ENCODE measurements at places on chromosomes 12 and 14. TPM values are rescaled to one million over a fixed set of nuclear protein-coding genes. Genes with fewer than 3 reads are reported as not detected.

Gene TSHR
- total RNA-seq = not detected

Gene KRT83
- not detected for total RNA-seq

Gene OTOGL
- 0.19 TPM for total RNA-seq

Gene AQP2
- not detected for total RNA-seq

Gene INSM2
- not detected for total RNA-seq

Gene AVPR1A
- 1.5 TPM for total RNA-seq

Gene CLEC4D
- total RNA-seq = not detected

Gene KCNMB4
- 1.2 TPM for total RNA-seq

Gene C12orf50
- 0.11 TPM for total RNA-seq

Gene RNASE2
- 2.5 TPM for total RNA-seq

DNA sequence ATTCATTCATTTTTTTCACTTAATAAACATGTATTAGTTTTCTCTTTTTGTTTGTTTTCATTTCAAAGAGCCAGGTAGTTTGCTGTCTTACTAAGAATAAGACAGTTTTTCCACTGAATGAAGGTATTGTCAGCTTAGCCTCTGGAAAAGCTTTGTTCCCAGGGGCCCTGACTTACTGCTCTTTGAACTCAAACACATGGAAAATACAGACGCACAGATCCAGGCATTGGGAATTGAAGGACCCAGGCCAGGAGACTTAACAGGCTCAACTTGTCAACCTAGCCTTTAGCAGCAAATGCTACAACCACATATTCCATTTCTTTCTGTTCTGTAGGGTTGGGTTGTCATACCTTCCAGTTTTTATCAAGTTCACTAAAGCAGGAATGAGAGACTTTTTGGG is 38.5 kb upstream of the SLCO1C1 start:
- DNase-seq = no peak

DNA sequence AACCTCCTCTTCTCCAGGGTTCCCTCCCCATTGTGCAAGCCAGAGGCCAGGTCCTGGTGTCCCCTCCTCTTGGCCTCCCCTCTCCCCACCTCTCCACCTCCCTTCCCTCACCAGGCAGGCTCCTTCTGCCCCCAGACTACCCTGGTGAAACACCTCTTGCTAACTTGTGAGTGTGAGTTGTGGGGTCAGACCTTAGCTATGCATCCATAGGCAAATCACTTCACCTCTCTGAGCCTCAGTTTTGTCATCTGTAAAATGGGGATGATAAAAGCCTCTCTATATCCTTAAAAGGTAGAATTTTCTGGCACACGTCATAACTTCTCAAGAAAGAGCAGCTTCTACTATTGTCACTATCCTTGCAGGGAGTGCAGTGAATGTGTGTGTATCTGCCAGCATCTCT is 7.9 kb upstream of the DIO3 start:
- DNase-seq = no peak

DNA sequence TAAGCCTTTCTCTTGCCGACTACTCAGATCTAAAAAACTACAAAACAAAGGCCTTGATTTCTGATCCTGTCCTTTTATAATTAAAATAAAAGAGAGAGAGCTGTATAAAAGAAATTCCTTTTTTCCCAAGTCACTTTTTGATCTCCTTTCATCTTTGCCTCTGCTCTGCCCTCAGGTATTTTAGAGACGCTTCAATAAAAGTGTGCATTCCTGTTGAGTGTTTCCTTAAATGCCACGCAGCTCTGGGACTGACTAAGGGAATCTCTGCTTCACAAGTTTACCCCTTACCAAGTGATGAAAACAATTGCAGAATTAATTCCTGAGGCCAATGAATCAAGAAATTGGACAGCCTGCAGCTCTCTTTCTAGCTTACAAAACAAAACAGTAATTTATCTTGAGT is 1109.8 kb downstream of the TMTC2 start:
- DNase-seq = no peak

GRCh38 chr12:76183459-76184186 is 99.1 kb upstream of the NAP1L1 start:
- DNase-seq = no peak

DNA sequence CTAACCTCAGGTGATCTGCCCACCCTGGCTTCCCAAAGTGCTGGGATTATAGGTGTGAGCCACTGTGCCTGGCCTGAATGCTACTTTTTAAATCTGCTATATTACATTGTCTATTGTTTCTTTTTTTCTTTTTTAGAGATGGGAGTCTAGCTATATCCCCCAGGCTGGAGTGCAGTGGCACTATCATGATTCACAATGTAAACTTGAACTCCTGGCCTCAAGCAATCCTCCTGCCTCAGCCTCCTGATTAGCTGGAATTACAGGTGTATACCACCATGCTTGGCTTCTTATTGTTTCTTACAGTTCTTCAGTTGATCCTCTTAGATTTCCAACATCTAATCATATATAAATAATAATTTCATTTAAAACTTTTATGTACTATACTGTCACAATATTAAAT is 15.3 kb upstream of the WDR20 start:
- DNase-seq = no peak

- peak; percentile 53 for DNase-seq
Measured at GRCh38 chr14:76958980-76959710, 69.4 kb downstream of the IRF2BPL start.

GRCh38 chr12:54444206-54444605 is 25.1 kb upstream of the ITGA5 start:
- no peak for DNase-seq

GRCh38 chr14:97414718-97415098 is 617.5 kb downstream of the VRK1 start:
- DNase-seq = no peak

- no peak for DNase-seq
Measured at GRCh38 chr12:40330180-40330579, 105.4 kb downstream of the LRRK2 start.

DNA sequence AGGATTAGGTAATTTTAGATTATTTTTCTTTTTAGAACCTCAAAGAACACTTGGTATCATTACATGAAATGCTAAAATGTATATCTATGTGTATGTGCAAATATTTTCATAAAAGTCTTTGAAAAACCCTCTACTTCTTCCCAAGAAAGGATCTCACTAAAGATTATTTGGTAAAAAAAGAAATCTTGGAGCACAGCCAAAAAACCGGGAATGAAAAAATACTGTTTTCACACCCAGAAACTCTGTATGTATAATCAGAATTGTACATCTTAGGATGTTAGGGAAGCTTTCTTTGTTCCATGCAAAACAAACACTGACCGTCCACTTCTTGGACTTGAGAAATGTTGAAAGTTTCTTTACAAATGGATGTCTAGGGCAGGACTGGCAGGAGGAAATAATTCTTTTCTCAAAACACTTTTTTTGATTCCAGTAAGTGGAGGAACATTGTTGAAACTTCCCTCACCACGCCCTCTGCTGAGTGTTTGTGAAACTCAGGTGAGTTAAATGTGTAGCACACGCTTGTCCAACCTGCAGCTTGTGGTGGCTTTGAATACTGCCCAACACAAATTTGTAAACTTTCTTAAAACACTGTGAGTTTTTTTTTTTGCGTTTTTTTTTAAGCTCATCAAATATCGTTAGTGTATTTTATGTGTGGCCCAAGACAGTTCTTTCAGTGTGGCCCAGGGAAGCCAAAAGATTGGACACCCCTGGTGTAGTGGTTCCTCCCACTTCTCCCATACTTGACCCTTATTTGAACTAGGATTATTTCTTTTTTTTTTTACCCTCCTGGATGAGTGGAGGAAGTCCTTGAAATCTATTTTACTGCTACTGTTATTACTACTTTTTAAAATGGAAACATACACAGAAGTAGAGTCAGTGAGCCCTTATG is 26.6 kb downstream of the FBXO34 start:
- no peak for DNase-seq

GRCh38 chr12:49357103-49357678 is 10.1 kb upstream of the SPATS2 start:
- DNase-seq = no peak

DNA sequence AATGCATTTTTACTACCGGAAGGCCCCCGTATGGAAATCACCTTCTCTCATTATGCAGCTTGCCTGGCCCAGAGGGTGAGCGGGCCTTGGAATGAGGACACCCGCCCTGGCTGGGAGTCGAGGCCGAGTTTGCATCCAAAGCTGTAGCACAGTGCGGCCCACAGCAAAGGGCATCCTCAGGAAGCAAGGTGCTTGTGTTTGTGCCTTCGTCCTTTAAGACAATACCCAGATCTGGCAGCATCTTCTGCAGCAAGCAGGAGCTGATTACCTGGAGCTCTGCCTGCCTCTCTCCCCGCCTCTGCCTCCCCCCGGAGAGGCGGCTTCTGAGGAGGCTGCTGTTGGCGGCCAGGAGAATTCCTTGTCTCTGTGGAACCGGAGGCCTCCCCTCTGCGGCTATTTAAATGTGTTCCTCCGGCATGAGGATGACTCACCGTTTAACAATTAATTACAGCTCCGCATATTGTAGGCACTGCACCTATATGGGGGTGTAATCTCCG is 145.3 kb downstream of the CACNA1C start:
- DNase-seq = no peak

GRCh38 chr12:96466939-96467751 is 22.2 kb upstream of the CFAP54 start:
- no peak for DNase-seq

DNA sequence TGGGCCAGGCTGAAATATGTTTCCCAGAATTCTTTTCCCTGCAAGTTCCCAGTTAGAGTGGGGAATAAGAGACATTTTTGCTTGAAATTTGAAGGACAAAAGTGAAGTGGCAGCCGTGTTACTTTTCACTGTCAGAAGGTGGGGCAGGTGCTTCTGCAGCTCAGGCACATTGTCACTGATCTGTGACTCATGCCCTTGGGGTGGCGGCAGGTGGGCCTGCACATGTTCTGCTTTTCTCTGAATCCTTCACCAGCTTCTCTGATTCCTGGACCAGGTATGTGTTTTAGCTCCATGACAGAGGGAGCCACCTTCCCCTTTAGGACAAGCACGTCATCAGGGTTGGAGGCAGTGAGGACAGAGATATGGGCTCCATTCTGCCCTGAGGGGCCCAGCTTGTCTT is 11.7 kb upstream of the KCNA5 start:
- DNase-seq = no peak

- no peak for DNase-seq
Measured at GRCh38 chr14:55306938-55307589, 35.8 kb downstream of the FBXO34 start.

GRCh38 chr14:73833034-73833433 is 18.6 kb upstream of the PTGR2 start:
- no peak for DNase-seq

DNA sequence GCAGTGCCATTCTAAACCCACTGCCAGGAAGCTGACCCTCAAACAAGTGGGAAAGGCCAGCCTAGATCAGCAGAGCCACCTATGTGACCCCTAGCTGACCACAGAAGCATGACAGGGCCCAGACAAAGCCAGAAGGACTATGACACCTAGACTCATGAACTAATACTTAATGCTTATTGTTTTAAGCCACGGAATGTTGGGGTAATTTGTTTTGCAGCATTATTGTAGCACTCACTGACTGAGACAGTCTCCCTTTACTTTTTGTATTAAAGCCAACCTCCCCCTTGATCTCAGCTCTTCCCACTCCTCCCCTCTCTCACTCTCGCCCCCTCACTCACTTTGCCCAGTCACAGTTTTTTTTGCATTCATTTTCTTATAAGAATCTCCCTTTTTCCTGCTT is 186.4 kb downstream of the RBM19 start:
- no peak for DNase-seq

DNA sequence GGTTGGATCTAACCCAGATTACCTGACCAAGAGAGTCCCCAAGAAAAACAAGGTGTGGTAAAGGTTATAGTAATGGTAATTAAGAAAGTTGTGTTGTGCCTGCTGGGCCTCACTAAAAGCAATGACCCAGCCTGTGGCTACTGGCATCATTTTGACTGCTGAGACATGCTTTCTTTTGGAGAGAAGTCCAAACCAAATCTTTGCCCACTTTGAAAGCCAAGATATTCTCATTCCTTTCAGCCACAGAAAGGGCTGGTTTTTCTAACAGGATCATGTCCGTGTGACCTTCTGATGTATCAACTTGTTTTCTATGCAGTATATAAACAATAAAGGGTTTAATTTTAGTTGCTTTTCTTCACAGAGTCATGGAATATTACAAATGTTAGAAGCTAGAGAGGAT is 388.6 kb downstream of the RAD51B start:
- no peak for DNase-seq

DNA sequence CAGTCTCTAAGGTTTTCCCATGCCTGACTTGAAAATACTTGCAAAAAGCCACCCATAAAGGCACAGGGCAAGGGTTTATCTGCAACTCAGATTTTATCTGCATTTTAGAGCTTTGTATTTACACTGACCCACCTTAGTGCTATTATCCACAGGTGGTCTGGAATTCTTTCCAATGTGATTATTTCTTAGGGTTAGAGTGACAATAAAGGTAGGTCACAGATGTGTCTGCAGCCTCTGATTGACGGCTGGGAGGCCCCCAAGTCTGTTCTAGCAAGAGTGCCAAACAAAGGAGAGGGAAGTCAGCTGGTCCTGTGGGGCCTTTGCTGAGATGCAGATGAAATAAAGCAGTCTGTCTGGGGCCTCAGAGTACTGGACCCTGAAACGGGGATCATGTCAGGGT is 64.0 kb downstream of the FRMD6 start:
- DNase-seq = no peak

GRCh38 chr12:76240281-76240680 is 107.9 kb downstream of the BBS10 start:
- no peak for DNase-seq

GRCh38 chr12:53985994-53986685 is 1.2 kb downstream of the HOXC10 start:
- peak; percentile 31 for DNase-seq

DNA sequence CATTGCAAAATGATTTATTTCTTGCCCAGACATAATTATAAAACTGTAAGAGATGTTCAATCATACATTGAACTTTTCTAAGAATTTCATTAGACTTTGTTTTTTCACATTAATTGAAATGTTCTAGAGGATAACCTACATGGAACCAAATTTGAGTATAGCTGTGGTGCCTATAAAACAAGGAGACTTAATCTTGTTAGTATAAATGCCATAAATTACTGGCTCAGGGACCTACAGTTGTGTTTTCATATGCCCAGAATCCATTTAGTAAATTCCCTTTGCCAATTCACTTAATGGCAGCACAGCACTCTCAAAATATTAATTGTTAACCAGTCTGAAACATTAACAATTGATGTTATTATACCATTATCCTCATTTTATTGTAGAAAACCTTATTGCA is 488.5 kb downstream of the NELL2 start:
- no peak for DNase-seq

- DNase-seq = no peak
Measured at GRCh38 chr12:114919479-114919878, 235.5 kb upstream of the TBX3 start.

GRCh38 chr12:11542599-11542998 is 106.9 kb upstream of the ETV6 start:
- DNase-seq = no peak

DNA sequence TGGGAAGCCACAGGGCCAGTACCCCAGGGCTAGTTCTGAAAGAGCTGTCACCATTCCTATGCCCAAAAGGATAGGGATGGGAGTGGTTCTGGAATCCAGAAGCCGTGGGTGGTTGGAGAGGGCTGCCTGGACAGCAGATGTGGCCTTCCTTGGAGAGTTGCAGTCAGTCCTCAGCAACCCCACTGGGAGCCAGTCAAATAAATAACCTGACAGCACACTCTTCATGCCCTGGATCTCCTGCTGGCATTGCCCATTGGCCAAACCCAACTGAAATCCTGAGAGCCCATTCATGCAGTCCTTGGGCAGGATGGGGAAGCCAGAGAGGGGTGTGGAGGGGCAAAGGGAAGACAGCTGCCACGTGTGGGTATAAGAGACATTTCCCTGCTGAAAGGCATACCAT is 128.2 kb downstream of the PTPN11 start:
- DNase-seq = no peak

Measured in Right ventricle myocardium superior (tissue), 1 donor.